ENCODE measurements at places on chromosomes 16 and 17.

DNA sequence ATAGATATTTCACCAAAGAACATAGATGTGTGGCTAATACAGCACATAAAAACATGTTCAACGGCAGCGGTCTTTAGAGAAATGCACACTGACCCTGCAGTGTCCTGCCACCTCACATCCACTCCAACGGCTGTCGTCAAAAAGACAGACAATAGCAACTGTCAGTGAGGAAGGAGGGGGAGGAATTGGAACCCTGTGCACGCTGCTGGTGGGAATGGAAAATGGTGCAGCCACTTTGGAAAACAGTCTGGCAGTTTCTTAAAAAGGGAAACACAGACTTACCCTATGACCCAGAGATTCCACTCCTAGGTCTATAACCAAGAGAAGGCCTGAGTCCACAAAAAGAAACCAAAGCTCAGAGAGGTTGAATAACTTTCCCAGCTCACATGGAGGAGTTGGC, 7.7 kb downstream of the CEP295NL start:
- no peak for DNase-seq

- DNase-seq: no peak
Observed at GRCh38 chr17:57413848-57414651, 157.7 kb downstream of the MSI2 start.

DNA sequence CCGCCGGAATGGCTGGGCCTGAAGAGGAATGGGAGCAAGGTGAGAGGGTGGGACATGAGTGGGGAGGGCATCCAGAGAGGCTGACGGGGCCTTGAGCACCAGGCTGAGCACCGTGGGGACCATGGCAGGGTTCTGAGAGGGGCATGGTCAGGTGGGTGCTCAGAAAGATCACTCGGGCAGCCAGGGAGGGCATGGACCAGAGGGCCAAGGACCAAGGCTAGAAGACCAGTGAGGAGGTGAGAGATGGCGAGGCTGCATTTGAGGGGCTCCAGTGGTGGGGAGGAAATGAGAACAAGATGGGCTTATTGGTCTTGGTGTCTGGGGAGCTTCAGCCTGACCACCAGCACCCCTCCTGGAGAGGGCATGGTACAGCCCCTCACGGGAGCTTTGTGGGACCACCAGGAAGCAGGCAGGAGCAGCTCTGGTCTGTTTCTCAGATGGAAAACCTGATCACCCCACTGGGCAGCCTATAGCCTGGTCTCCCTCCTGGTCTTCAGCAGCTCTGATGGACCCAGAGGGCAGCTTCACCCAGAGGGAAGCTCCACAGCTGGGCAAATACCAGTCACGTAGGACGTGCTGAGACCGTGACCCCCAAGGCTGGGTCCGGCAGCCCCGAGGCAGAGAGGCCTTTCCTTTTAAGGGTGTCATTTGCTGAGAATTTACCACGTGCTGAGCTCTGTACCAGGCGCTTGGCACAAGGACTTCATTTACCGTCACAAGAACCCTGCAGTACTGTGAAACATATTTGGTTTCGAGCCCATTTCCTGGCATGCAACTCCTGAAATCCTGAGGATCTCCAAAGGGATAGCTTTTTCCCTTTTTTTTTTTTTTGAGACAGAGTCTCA, 11.4 kb upstream of the NCBP3 start:
- no peak for DNase-seq

- peak; percentile 62 for DNase-seq
Observed at GRCh38 chr16:84115919-84116719, 623 bp downstream of the MBTPS1 start.

GRCh38 chr17:29243792-29244191, 2.9 kb upstream of the CRYBA1 start:
- DNase-seq: no peak

- DNase-seq: no peak
Observed at GRCh38 chr17:77099997-77100396, 40.8 kb upstream of the SEC14L1 start.

GRCh38 chr17:82178499-82179261, 34.0 kb downstream of the CCDC57 start:
- DNase-seq: no peak

DNA sequence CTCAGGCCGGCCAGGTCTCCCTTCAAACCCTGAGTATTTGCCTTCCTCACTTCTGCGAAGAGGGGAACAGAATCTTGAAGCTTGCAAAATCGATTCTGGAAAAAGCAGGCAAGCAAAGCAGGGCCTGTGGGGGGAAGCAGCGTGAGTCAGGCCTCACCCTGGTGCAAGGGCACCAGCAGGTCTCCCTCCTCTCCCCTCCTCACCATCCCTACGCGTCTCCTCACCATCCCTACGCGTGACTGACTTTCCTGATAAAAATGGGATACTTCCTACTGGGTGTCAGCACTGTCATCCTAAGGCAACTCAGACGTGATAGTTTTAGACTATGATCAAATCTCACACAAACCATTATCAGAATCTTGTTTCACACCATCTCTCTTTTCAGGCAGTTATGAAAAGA, 12.1 kb downstream of the CMTM3 start:
- DNase-seq: no peak

DNA sequence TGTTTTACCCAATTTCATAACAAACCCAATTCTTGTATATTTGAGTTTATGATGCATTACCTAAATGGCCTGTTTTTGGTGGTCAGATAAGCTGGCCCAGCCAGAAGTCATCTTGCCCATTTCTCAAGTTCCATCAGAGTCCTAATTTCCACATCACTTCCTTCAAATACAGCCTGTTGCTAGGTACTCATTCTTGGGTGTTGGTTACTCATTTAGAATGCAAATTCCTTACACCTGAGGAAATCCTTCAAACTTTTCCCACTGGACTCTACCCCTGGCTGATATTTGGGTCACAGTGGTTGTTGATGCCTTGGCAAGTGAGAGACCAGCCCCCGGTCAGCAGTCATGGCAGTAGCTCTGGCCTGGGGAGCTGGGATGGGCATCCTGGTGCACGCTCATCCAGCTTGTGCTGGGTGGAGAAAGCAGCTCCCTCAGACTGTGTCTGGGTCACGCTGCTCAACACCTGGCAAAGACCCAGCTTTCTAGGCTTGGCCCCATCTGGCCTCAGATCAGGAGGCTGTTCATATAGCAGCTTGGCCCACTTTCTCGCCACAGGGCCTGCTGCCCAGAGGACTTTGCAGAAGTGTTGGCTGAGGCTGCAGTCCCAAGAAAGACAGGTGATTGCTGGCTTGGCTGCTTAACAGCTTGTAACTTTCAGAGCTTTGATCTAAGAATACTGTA, 25.8 kb downstream of the WSB1 start:
- no peak for DNase-seq

GRCh38 chr16:73056921-73057290, 9.0 kb upstream of the ZFHX3 start:
- no peak for DNase-seq

GRCh38 chr16:27199235-27199586, 4.1 kb upstream of the KDM8 start:
- no peak for DNase-seq

- DNase-seq: no peak
Observed at GRCh38 chr17:12680407-12680897, 14.8 kb downstream of the MYOCD start.

DNA sequence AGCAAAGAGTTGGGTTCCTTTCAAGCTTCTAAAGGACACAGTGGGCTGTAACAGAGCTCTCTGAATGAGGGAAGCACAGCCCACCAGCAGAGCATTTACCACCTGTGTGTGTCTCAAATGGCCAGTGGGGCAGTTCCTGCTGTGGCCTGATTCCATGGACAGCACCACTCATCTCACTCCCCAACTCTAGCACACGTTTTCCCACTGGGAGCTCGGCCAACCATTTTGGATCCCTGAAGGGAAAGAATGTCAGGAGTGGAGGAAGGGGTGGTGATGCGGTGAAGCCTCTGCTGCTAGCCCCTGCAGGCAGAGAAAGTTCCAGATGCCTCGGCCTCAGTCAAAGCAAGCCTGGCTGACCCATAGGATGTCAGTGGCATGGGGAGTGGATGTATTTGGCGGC, 86.6 kb downstream of the PLXDC1 start:
- no peak for DNase-seq

- no peak for DNase-seq
Observed at GRCh38 chr17:27351759-27352158, 57.8 kb downstream of the WSB1 start.

DNA sequence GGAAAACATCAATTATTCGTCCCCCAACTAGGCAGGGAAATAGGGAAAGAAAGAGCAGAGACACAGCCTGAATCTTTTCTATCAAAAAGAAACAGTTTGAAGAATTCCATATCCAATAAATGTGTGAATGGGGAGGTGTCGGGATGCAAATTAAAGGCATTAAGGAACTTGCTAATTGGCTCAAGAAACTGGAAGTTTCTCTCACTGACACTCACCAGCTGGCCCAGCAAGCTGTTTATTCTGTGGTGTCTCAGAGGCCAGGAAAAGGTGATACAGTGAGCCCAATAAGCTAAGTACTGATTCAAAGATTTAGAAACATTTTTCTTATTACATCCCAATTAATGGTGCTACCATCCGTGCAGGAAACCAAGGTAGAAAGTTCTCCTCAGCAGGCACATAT, 104.4 kb upstream of the CLEC3A start:
- DNase-seq: no peak

DNA sequence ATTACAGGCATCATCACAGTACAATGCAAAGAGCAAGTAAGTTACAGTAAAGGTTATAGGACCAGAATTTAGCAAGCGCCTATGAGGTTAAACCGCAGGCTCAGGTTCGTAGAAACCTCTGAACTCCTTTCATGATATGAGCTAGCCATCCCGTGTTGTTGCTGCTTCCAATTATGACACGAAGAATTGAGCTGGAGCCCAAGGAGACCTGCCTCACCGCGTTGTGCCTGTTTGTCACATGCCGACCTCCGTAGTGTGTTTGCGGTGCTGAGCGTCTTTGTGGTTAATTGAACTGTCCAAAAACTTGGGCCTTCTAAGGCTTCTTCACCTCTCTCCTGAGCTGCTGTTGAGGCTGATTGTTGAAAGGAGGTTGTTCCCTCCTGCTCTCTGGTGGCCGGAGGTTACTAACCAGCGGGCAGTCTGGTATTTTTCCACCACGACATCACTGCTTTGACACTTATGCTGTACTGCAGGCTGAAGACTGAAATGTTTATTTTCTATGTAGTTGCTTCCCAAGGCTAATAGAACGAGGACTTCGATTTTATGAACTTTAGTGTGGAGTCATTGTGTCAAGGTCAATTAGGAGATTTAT, 67.5 kb downstream of the SEC14L1 start:
- no peak for DNase-seq

- DNase-seq: no peak
Observed at GRCh38 chr16:67456391-67457081, 24.4 kb downstream of the ATP6V0D1 start.

GRCh38 chr17:3046753-3047152, 16.7 kb downstream of the OR1D5 start:
- DNase-seq: no peak

GRCh38 chr17:29344201-29344856, 45.8 kb upstream of the TAOK1 start:
- no peak for DNase-seq

DNA sequence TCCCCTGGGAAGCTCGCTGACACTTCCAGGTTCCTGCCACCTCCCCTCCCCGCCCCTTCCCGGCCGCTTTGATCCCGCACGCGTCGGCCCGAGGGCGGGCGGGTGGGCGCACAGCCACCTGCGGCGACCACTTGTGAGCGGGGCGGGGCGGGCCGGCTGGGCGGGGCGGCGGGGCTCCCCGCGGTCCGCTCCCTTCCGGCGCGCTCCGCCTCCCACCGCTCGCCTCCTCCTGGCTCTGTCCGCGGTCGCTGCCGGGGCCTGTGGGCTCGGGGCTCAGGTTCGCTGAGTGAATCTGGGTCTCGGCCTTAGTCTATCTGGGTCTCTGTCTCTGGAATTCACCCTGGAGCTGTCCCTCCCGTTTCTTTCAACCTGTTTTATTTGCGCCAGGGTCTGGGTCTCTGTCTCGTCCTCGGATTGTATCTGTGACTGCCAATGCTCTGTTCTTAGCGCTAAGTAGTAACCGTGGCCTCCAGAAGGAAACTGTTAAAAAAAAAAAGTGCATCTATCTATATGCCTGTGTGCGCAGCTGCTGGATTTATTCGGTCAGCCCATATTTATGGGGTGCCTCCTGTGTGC, 2.7 kb upstream of the HES7 start:
- peak; percentile 65 for DNase-seq

DNA sequence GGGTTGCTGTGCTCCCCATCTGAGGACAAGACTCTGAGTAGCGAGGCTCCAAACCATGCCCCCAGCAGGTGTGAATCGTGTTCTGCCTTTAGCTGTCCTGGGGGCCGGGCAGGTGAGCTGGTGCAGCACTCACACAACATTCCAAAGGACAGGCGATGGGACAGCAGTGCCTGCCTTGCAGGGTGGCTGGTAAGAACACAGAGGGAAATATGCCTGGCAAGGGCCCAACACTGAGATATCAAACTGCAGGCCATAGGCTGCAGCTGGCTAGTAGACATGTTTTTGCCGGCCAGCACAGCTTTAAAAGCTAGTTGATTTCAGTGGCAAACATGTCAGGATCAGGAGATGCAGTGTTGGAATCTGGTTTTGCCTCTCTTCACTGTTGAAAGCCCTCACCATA, 23.6 kb downstream of the CLEC16A start:
- no peak for DNase-seq

DNA sequence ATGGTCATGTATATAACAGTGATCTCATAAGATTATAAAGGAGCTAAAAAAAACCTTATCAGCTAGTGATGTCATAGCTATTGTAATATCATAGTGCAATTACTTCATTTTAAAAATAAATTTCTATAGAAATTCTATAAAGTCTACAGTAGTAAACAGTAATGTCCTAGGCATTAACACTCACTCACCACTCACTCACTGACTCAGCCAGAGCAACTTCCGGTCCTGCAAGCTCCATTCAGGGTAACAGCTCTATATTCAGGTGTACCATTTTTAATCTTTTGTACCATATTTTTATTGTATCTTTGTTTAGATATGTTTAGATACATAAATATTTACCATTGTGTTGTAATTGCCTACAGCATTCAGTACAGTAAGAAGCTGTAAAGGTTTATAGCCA, 524.4 kb upstream of the CDH5 start:
- DNase-seq: no peak

DNA sequence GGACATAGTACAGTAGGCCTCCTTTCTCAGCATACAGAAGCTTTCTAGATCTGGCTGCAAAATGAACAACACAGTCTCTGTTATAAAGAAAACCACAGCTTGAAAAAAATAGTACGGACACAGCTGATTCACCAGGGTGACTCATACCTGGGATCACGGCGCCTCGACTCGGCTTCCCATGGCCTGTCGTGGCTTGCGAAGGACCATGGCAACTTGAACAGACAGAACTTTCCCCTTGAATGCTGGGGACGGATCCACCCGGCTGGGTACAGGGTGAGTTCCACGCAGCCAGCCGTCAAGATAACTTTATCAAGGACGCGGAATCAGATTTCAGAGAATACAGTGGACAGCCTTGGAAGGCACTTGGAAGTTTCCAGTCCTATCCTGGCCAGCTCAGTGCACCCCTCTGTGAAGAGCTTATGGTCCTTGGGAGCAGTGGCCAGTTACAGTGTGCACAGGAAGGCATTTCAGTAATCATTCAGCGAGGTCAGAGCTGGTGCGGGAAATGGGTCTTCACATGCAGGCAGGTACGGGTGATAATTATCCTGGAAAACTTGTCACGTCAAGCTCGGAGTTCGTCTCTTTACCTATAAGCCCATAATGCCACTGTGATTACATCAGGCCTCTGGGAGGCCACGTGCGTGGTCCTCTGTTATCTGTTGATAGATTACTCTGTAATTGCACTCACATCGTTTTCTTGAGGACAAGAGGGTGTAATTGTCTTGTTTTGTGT, 57.9 kb upstream of the MAF start:
- DNase-seq: peak; percentile 37

GRCh38 chr16:55261301-55261700, 62.7 kb upstream of the IRX6 start:
- no peak for DNase-seq
